ENCODE measurements at places on chromosomes 13 and 19.

GRCh38 chr13:46334035-46334822 lies 52.8 kb downstream of the RUBCNL start:
- no peak for DNase-seq

- DNase-seq: no peak
These were observed 2.2 kb upstream of the NUP62 start for GRCh38 chr19:49931293-49932040.

DNA sequence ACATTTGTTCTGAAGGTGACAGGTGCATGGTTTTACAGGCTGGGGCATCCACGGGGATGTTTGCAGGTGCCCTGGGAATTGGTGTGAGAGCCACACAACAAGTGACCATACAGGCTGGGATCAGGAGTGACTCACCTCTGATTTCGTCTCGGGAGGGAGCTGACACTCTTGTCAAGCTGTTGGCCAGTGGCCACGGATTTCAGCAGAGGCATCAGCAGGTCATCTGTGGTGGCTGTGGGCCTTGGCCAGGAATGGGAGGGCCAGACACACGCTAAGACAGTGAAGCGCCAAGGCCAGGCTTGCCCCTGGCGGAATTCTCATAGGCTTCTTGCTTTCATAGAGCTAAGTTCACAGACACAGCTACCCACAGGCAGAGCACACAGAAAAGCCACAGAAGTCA lies 108.6 kb downstream of the HSPH1 start:
- DNase-seq: no peak

DNA sequence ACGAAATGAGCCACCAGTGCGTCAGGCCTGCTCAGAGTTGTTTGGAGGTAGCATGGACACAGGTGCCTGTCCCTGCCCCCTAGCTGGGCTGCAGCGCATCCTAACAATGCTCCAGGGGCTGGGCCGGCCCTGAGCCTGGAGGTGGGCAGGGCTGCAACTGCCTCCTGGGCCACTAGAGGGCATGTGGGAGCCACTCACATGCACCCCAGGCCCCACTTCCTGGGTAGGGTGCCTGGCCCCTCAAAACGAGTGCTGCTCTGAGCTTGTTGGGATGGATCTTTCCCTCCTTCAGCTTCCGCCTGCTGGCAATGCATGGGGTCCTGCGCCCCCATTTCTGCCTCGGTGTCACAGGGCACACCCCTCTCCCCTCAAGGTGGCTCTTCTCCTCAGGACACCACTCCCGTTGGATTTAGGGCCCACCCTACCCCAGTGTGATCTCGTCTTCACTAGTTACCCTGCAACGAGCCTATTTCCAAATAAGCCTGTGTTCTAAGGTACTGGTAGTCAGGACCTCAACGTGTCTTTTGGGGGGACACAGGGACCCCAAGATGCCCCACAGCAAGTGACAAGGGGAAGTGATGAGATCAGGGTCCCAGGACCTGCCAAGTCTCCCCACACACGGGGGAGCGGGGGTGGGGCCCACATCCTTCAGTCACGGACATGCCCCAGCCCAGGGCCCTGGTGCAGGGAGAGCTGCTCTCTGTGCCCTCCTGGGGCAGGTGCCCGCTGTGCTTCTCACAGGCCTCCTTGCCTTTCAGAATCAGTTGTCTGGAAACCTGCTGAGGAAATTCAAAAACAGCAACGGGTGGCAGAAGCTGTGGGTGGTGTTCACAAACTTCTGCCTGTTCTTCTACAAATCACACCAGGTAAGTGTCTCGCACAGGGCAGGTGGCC lies 131.3 kb downstream of the STK24 start:
- DNase-seq: peak; percentile 22

DNA sequence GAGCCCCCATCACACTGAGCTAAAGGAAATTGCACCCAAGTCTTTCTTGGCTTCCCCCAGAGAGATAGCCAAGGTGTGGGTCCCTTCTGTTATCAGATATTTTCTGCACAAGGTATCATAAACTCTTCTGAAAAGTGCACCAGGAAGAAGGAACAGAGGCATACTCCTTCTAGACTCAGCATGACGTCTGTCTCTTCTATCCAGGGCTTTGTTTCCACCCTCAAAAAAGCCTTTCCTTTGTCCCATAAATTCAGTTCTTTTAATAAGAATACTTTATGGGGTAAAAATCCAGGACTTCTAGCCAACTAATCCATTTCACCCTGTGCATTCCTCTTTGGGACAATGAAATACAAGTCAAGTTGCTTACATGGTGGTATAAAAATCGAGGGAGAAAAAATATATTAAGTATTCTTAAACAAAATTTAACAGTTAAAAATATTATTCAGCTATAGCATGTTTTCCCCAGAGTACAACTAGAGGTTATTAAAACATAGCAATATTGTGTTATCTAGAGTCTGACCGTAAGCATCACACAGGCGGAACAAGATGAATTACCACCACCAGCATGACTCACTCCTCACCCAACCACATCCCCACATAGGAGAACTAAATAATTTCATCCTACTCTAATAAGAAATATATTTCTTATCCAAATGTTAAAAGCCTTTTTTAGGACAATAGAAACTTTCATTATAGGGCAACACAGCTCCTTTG lies 79.9 kb upstream of the GPC6 start:
- DNase-seq: no peak

DNA sequence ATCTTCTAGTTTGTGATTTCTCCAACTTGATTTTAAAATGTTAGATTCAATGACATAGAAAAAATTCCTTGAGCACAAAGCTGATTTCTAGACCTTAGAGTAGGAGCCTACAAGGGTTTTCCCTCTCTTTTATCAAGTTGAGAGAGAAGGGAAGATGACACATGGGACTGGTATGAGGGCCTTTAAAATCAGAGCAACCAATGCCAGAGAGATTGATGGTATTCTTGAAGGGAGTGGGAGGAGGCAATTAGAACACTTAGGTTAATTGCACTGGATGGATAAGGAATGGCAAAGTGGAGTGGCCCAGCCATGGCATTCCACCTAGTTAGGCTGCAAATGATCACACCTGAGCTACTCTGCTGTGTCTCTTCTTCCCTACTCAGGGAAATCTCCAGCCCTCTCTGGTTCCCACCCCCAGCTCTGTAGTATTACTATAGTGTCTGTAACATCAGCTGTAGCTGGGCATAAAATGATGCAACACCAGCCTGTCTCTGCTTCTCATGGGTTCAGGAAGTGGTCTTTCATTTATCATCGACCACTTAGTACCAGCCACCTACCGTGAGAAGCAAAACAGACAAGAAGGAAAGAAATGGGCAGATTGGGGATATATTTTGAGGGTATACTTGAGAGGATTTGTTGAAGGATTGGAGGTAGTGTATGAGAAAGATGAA lies 333.6 kb downstream of the DLEU7 start:
- no peak for DNase-seq

DNA sequence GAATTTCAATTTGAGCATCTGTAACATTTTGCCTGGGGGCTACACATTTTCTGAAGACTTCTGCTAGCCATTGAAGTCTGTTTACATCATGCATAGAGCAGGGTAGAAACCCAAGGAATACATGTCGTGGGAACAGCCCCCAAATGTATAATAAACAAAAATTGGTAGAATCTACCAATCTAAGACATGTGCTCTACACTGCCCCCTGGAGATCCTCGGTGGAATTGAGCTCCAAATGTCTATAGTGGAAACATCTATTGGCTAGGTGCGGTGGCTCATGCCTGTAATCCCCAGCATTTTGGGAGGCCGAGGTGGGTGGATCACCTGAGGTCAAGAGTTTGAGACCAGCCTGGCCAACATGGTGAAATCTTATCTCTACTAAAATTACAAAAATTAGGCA lies 57.3 kb downstream of the MBD3L2B start:
- no peak for DNase-seq

DNA sequence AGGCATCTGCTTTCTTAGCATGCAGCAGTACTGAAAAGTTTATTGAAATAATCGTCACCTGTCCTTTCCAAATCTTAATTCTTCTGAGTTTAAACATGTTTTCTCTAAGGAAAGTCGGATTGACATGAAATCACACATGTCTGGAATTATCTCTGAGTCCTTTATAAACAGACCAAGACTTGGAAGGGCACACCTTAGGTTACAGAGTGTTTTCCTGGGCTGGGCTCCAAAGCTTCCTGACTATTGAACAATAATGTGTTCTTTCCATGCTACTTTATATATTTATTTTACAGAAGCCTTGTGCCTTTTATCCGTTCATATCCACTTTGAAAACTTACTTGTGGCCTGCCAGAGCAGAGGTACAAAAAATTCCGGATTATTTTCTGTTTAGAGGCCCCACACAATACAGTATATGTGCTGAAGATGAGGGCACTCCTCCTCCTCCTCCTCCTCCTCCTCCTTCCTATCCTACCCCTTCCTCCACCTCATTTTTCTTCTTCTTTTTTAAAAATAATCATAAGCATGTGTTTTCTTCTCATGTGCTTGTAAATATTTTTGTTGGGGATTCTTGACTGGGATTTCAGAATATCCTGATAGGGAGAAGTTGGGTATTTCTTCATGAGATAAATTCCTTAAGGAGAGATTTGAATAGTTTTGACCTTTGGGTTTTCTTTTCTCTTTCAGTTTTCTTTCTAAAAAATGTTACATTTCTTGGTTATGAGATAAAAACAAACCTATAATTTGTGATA lies 52.3 kb downstream of the LRCH1 start:
- DNase-seq: no peak

- DNase-seq: no peak
These were observed 745.6 kb downstream of the SLITRK1 start for GRCh38 chr13:83136660-83137059.

GRCh38 chr19:12785431-12786031 lies 5.8 kb upstream of the JUNB start:
- DNase-seq: no peak

GRCh38 chr19:46496304-46496703 lies 637 bp upstream of the PNMA8B start:
- DNase-seq: no peak

DNA sequence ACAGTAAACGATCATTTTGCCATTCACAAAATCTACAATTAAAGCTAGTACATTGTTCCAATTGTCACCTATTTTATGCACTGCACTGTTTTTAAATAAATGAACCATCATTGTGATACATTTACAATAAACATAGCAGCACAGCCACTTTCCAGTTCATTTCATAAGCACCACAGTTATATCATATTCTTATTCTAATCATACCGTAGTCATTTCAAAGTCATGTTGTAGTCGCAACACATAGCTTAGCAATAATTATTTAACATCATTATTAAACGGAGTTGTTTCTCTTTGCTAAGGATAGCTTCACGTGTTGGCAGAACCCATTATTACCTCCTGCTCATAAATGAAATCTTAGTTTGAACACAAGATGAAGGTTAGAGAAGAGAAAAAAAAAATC lies 2.2 kb upstream of the PCDH9 start:
- DNase-seq: no peak

- DNase-seq: no peak
These were observed 1935.9 kb upstream of the PCDH20 start for GRCh38 chr13:63351533-63351932.

DNA sequence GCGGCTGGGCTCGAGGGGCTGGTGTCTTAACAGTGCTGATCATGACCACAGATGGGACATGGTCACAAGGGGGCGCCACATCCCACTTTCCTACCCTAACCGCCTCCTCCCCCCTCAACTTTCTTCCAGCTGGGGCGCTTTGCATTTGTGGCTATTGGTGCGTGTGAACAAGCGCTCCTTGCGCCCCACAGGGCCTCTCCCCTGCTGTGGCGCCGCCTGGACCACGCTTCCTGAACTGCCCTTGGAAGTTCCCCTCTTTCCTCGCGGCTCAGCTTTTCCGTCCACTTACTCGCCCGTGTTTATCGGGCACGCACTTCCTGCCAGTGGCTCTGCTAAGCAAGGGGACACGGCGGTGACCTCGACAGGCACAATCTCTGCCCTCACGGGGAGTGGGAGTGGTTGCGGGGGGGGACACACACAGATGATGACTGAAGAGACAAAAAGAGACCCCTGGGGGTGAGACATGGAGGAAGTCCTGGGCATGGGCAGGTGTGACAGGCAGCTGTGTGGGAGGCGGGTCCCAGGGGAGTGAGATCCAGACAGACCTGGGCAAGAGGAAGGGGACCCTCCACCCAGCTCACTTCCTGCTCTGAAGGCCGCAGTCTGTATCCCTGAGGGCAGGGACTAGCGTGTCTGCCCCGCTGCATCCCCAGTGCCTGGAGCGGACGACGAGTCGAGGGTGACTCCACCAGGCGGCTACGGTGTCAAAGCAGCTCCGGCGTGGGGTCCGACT lies 40.3 kb downstream of the ZNF787 start:
- no peak for DNase-seq

DNA sequence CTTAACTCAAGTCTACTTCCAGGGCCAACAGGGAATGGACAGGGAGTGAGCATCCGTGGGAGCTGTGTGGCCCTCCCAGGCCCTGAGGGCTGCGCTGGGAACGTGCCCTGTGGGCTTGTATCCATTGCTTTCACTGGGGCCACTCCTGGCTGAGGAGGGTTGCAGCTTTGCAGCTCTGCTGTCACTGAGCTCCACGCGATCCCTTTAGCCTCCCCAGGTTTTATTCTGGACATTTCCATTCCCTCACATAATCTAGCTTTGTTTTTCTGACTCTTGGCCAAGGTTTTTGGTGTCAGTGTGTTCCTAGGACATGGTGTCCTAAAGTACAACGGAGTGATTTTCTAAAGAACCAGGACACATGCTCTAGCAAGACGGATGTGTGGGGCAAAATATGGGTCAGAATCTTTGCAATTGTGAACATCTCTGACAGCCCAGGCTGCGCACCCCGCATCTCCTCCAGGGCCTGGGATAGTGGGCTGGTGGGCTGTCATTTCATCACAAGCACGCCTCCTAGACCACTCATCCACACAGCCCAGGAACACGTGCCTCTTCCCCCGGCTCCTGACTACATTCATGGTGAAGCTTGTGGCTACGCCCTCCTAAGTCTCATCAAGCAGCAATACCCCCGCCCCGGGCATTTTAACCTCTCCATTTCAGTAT lies 28.0 kb downstream of the GGACT start:
- no peak for DNase-seq

GRCh38 chr19:35000647-35001501 lies 751 bp downstream of the GRAMD1A start:
- DNase-seq: peak; percentile 53

DNA sequence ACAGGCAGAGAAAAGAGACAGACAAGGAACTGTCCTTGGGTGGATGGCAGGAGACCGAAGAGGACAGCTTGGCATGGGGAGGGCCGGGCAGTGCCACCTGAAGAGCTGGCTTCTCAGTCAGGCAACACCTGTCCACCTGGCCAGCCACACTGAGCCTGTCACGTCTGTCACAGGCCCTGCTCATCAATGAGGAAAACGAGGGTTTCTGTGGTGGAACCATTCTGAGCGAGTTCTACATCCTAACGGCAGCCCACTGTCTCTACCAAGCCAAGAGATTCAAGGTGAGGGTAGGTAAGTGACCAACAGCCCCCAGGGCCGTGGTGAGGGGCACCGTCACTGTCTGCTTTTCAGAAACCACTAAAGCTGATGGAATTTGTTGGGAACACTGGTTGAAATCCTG lies 11.2 kb upstream of the PROZ start:
- no peak for DNase-seq

- DNase-seq: no peak
These were observed 19.8 kb upstream of the TCF3 start for GRCh38 chr19:1672038-1672768.

DNA sequence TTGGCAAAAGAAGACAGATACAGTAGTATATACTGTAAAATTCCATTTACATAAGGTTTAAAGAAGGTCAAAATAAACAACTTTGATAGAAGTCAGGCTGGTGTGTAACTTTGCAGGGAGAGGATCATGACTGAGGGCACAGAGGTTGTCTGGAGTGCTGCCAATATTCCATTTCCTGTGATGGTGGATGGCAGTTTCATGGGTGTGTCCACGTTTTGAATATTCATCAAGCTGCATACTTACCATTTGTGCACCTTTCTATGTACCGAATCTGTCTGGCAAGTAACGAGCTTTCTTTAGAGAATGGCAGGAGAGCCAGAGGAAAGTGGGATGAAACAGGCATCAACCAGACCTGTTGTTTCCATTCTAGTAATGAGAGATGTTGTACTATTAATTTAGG lies 420.5 kb upstream of the HTR2A start:
- DNase-seq: no peak
